ENCODE measurements at places on chromosomes 2 and 18.

GRCh38 chr18:3494245-3494526, 44.2 kb downstream of the TGIF1 start:
- DNase-seq, result no peak

- DNase-seq, result peak; percentile 57
These were observed 58.9 kb upstream of the STON1 start for GRCh38 chr2:48471048-48471474.

DNA sequence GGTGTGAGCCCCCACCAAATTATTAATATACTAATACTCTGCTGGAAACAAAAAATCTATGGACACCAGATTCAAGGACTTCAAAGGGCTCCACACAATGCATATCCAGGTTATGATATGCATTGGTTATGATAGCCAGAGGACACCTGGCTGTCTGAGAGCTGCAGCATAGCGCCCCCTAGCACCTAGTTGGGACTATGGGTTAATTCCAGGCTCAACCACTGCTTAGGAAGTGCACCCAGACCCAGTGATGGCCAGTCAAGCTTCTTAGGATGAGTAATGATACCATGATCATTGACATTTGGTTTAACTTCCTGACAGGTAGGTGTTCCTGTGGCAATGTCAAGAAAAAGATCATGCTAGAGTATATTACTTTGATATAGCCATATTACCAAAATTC, 3.8 kb upstream of the FRZB start:
- no peak for DNase-seq

DNA sequence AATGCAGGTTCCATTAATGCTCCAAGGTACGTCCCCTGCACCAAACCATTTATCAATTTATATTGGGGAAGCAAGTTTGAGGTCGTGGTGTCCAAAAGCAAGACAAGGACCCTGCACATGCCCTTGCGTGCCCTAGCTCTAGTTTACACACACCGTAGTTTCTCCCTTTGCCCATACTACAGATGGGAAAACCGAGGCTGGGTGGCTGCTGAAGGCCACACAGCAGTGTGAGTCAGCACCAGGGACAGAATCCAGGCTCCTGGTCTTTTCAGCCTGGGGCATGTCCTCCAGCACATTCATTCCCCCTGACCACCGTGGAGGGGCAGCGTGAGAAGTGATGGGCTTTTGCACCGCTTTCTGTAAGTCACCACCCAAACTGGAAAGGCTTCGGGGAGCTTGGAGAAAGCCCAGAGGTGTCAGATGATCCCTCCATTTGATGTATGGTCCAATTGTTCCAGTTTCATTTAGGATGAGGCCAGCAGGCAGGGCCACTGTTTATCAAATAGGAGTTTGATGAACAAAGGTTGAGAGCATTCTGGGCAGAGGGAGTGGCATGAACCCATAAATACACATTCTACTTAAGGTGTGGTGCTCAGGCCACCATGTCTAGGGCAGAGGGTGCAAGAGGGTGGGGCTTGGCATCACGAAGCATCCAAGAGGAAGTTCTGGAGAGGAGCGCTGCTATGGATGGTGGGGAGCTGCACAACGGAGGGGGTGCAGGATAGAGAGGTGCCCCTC, 274.1 kb downstream of the HAUS1 start:
- DNase-seq, result no peak

- no peak for DNase-seq
These were observed 208.4 kb downstream of the RAD51AP2 start for GRCh38 chr2:17309741-17310339.

GRCh38 chr2:20224716-20225293, at the start of gene SDC1:
SDC1 (minus strand) TSS chr2:20225130; CDS start chr2:20224867, 263 bp downstream.
- DNase-seq, result no peak

DNA sequence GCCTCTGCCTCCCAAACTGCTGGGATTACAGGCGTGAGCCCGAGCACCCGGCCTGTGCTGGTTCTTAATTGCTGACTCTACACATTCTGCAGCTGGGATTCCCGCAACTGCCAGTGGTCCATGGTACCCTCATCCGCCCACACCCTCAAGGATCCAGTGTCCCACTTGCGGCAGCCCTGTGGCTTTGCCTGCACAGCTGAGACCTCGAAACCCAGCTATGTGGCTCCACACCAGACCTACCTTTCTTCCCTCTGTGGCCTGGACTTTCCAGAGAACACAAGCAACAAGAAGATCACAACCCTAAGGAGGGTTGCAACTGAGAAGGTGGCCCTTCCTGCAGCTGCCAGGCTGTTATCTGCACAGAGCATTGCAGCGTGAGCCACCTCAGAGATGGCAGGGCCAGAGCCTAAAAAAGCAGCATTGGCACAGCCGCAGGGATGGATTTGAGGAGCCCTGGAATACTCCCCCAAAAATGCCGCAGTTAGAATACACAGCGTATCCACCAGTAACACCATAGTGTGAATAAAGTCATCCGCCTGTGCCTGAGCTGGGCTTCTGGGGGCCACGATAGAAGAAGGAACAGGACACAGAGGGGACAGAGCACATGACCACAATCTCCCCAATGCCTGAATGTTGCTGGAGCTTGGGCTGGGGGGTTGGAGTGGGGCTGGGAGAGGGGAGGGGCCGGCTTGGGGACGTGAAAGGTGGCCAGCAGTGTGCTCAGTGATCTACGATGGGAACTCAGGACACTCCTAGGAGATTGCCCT, 1.9 kb downstream of the GPR55 start:
- no peak for DNase-seq

DNA sequence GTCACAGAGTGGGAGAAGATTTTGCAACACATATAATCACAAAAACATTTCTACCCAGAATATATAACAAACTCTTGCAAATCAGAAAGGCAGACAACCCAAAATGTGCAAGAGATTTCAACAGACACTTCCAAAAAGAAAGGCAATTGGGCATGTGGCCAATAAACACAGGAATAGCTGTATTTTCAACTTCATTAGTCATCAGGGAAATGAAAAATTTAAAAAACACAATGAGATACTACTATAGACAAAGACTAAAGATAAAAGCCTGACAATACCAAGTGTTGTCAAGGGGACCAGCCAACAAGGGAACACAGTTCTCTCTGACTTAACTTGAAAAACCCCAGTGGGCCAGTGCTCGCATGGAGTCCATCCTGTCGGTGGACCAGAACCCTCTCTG, 40.5 kb downstream of the MTHFD2 start:
- no peak for DNase-seq

DNA sequence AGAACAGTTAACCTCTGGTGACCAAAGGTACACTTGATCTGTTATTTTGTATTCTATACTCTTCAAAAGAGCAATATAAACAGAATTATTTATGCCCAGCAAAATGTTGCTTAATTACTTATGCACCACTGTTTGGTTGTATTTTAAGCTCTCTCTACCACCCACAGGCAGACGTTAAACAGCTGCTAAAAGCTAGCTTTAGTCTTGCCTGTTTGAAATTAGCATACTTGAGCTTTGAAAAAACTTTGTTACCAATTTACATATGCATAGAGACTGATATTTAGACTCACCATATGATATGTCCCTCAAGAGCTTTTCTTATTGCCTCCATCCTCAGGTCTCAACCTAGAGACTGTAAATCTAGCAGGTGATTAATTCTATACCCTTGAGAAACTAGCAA, 426.9 kb downstream of the NR4A2 start:
- DNase-seq, result no peak

- no peak for DNase-seq
These were observed 19.8 kb upstream of the ASB1 start for GRCh38 chr2:238406998-238407285.

DNA sequence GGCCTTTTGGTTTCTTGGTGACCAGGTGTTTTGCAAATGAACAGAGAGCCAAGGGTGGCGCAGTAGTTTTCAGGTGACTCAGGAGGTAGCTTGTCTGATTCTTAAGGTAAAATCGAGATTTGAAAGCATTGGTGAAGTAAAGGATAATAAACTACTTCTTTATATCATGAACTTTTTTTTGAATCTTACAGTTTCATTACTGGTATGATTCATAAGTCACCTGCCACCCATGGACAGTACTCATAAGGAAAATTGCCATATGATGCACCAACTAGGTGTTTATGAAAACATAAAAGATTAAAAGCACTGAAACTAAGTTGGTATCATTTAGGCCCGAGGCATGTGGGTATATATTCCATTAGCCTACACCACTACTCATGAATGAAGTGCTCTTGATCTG, 84.1 kb upstream of the MGAT5 start:
- no peak for DNase-seq

- DNase-seq, result no peak
These were observed 55.5 kb downstream of the SIGLEC15 start for GRCh38 chr18:45880876-45881558.
